Upper lobe of left lung (tissue), 6 donors: ENCODE measurements at places on chromosomes 16 and 17.

- no peak for DNase-seq
These were observed 738.8 kb downstream of the WWOX start for GRCh38 chr16:78838276-78838675.

- DNase-seq = peak; percentile 51
These were observed 1.8 kb downstream of the SLC12A4 start for GRCh38 chr16:67966549-67967182.

DNA sequence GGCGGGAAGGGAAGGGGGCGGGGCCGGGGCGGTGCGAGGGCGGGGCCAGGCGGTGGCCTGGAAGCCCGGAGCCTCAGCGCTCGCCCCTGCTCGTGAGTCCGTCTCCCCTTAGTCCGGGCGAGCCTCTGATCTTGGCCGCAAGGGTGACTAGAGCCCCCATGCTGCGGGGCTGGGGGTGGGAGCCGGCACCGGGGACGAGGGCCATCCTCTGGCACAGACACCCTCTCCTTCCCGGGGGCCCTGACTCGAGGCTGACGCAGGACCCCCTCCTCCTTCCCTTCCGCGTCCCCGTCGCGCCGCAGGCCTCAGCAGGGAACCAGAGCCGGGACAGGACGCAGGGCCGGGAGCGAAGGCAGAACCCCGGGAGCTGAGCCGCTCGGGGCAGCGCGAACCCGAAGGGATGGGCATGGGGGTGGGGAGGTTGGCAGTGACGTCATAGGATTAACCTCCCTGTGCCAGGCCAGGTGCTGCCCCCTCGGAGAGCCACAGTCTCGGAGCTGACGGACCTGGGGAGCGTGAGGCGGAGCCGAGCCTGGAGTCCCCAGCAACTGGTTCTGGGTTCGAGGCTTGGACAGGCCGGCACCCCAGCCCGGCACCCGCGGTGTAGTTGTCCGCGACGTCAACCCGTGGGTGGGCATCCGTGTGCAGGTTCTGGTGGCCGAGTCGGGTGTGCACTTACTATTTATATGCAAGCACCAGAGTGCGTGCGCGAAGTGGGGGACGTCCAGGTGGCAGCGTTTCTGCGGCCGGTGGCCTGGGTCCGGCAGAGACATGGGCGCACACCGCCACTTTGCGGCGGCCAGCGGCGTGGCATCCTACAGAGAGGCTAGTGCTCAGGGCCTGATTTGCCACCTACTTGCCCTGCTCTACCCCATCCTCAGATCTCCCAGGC lies 503 bp upstream of the PLCD3 start:
- DNase-seq = peak; percentile 93

DNA sequence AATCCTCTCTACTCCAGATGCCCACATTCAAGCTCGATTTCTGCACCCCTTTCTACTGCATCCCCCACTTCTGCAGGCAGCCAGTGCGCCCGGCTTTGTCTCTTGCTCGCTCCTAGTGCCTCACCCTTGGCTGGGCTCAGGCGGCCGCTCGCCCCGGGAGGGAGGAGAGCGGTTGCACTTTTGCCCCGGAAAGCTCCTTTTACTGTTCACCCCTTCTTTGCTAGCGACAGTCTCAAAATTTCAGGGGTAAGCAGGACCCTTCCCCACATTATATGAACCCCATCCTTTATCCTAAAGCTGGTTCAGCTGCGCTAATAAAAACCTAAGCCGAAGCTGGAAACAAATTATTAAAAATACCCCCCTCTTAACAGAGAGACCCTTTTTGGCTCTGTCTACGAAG lies 1.0 kb downstream of the HOXB5 start:
- DNase-seq = no peak

DNA sequence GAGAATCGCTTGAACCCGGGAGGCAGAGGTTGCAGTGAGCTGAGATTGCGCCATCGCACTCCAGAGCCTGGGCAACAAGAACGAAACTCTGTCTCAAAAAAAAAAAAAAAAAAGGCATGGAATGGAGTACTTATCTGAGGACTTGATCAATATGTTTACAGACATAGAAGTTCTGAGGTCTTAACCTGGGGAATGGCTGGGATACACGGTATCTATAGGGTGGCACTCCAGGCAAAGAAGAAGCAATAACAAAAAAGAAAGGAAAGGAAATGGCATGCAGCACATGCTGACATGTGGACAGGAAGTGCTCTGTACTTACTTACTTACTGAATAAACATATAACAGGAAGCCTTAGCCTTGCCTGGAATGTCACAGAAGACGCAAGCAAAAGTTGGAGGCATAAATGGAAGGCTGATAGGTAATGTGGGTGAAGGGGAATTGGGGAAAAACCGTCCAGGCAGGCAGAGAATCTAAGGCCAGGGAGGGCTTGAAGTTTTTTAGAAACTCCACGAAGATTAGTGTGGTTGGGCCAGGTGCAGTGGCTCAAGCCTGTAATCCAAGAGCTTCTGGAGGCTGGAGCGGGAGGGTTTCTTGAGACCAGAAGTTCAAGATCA lies 10.1 kb upstream of the SPOP start:
- no peak for DNase-seq

DNA sequence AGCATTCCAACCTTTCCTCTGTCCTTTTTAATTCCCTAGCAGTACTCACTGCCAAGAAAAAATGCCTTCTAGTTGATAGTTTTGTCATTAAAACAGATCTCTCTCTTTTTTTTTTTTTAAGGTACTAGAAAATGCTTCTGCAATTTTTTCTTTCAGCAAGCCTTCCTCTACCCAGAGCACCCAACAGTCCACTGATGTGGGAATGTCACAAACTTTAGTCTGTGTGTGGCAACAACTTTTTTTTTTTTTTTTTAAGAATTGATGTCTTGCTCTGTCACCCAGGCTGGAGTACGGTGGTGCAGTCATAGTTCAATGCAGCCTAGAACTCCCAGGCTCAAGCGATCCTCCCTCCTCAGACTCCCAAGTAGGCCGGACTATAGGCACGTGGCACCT lies 34.7 kb downstream of the CDRT15 start:
- no peak for DNase-seq

DNA sequence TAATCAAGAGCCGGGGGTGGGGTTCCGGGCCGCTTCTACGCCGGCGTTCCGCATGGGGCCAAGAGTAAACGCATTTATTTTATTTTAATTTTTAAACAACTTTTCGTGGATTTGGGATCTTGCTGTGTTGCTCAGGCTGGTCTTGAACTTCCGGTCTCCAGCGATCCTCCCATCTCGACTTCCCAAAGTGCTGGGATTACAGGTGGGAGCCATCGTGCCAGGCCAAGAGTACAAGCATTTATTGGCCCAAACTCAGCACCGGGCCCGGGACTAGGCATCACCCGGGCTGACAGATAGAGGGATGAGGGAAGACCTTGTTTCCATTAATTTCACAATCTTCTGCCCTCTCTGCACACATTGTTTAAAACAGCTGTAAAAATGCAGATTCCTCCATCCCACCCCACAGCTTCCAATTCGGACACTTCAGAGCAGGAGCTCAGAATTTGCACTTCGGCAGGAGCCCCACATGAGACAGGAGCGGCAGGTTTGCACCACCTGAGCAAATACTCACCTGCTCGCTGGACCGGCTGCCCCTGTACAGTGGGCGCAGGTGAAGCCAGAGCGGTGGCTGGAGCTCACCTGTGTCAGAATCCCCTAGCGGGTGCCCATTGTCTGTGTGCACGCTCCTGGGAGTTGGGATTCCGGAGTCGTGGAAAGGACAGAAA lies 663 bp upstream of the GINS2 start:
- DNase-seq = no peak

DNA sequence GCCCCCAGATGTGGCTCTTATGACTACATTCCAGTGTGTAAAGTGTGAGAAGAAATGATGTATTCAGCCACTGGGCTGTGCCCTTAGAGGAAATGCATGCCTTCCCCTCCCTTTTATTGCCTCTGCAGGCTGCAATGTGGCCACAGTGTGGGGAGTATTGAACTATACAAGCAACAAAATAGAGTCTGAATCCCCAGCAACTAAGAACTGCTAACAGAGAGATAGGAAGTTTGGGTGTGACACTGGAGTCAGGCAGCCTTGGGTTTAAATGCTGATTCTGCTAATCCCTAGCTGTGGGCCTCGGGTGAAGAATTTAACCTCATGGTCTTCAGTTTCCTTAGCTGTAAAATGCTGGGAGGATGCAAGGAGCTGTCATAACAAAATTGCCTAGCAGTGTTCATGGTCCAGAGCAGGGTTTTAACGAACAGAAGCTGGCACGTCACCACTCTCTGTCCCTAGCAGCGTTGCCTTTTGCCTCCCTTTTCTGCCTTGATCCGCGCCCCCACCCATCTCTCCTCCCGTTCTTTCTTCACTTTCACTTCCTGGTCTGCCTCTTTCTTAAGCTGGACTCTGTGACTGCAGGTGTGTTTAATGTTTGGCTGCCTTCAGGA lies 50.3 kb downstream of the KPNA2 start:
- no peak for DNase-seq

GRCh38 chr16:72149676-72150464 lies 22.1 kb downstream of the PMFBP1 start:
- DNase-seq = no peak

GRCh38 chr16:88049561-88050545 lies 98.6 kb downstream of the BANP start:
- DNase-seq = no peak

DNA sequence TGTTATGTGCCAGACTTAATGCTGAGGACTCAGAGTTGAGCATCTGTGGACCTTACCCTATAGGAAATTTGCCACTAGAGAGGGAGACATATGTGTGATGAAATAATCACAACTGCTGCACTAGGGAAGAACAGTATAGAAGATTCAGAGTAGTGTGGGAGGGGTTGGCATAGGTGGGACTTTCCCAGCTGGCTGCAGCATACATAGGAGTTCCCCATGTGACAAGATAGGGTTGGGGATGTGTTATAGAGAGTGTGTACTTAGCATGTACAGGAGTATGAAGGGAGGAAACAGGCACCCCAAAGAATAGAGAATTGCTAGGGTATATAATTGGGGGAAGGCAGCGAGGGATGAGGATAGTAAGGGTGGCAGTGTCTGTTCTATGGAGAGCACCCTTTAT lies 2.9 kb downstream of the NUP93 start:
- no peak for DNase-seq

- DNase-seq = no peak
These were observed 976 bp downstream of the CCL3L1 start for GRCh38 chr17:36195434-36196130.

DNA sequence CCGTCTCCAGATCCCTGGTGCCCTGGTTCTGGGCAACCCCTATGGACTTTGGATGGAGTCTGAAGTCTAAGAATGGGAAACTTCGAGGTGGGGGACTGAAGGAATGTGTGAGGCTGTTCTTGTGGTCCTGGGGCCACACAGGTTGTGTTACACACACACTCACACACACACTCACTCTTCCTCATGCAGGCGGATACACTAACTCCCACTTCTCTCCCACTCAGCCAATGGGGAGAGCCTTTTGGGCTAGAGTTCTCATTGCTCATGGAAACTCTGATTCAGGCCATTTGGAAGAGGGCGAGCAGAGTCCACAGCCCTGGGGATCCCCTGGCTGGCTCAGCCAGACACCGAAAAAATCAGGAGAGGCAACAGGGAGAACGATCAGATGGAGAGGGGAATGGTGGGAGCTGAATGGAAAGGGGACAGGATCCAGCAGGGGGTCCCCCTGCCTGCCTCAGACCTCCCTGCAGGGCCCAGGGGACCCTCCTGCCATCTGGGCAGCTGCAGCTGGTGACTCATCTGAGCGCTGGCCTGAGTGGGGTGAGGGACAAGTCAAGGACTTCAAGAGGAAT lies 9.1 kb downstream of the IGFBP4 start:
- DNase-seq = no peak

GRCh38 chr16:65521633-65522328 lies 399.9 kb upstream of the CDH11 start:
- no peak for DNase-seq

GRCh38 chr16:88763502-88764053 lies 21.4 kb downstream of the PIEZO1 start:
- peak; percentile 52 for DNase-seq

DNA sequence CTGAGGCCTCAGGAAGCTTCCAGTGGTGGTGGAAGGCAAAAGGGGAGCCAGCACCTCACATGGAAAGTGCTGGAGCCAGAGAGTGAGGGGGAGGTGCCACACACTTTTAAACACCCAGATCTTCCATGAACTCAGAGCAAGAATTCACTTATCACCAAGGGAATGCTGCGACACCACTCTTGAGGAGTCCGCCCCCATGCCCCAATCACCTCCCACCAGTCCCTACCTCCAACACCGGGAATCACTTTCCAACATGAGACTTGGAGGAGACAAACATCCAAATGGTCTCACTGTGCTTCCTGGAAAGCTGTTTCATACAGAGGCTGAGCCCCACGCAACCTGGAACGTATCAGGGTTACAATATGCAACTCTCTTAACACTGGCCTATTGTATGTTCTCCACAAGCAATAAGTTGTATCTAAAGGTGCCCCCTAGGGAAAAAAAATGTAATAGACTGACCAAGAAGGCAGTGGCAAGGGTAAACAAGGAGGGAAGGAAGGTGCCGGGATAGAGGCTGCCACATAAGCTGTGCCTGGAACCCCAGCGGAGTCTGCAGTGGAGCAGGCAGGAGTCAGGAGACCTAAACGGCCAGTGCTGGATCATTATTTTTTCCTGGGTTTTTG lies 106.7 kb upstream of the FOXF1 start:
- DNase-seq = no peak

DNA sequence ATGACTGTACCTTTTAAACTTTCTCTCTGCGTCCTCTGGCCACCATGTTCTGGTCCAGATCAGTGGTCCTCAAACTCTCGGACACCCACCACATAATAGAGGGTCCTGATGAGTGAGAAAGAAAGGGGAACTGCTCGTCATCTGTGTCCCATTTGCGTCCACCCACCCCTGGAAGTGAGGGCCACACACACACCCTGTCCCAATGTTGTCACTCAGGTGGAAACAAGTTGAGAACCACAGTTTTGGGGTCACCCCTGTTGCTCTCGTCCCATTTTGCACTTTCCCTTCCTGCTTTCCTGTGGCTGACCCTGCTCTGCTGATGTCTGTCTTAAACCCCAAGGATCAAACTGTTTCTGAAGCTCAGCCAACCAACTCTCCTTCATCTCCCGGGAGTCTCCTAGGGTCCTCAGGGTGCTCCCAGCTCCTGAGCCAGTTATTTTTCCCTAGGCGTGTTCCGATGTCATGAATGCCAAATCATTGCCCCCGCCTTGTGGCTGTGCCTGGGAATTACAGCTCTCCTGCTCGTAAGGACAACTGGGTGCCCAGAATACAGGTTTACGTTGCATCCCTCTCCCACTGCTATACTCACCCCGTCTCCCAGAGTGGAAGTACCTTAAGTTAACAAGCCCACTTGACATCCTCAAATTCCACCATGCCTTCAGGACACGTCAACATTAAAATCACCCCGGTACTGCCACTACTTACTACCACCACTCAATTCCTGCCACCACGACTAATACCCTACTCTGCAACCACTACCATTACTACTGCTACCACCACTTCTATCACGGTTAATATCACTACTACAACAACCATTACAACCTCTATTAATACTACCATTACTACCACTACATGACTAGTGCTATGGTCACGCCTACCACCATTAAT lies 26.0 kb upstream of the HNF1B start:
- no peak for DNase-seq
